Kidney (tissue), 22 donors: ENCODE measurements at places on chromosomes 6 and 20.

DNA sequence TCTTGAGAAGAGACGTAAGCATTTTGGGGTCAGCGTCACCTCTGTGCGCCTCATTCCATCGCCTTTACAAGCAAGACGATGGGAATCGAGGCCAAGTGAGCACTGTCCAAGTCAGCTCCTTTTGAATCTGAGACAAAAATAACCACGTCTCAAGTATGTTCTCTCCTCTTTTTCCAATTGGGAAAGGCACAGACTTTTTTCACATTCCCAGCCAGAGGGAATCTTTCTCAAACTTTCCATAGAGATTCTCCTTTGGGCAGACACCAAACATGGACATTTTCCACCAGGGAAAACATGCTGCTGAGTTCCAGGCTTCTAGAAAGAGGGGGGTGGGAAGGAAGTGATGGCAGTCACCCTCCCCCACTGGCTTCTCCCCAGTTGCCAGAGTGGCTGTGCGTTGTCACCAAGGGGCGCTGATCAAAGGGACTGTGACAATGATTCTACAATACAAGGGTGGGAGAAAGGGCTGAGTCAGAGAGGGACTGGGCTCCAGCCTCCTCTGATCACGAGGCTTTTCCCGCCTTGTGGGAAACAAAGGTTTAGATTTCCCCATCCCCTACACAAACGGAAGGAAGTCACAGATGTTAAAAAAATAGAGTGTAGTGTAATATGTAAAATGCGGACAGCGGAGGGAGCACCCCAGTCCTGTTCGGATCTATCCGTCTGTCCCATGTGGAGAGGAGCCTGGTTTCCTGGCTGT is 281.9 kb upstream of the RNF24 start:
- DNase-seq = no peak

GRCh38 chr6:160004419-160005175 is 35.7 kb downstream of the IGF2R start:
- no peak for DNase-seq

- no peak for DNase-seq
These were observed 79.9 kb downstream of the BMP6 start for GRCh38 chr6:7805850-7806214.

DNA sequence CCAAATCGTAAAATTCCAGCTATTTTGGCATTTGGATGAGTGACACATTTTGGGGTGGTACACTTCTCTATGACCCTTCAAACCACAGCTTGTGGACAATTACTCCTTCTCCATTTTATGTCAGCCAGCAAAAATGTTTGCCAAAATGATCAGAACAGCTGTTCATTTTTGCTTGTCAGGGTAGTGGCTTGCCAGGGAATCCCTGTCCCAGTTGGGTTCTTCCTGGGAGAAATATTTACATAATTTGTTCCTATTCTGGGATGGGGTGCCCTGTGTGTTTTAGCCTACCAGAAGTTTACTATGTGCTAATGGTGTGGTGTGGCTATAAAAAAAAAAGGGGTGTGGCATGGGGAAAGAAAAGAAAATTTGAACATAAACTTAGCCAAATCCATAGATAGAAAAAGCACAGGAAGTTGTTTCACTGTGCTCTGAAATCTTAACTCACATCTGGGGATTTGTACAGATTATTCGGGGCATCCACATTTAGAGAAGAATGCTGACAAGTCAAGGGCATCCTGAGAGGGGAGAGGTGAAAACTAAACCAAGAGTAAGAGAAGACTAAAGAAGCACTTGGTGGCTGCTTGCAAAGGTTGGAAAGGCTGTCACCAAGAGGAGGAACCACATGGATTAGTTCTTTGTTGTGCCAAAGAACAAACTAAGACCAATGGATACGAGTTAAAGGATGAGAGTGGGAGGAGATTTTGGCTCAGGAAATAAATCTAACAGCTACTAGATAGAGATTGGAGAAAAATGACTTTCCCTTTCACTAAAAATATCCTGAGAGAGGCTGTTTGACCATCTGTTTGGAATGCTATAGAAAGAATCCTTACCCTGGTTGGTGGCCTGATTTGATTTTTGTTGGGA is 55.2 kb upstream of the RBM24 start:
- no peak for DNase-seq

GRCh38 chr6:106220485-106220884 is 105.1 kb downstream of the ATG5 start:
- DNase-seq = no peak

GRCh38 chr6:153129873-153130514 is 1.1 kb downstream of the RGS17 start:
- DNase-seq = peak; percentile 34
